ENCODE measurements at places on chromosomes 2 and 18.
A peak's percentile ranks its signal among the peaks of the same experiment; 100 is the strongest.

DNA sequence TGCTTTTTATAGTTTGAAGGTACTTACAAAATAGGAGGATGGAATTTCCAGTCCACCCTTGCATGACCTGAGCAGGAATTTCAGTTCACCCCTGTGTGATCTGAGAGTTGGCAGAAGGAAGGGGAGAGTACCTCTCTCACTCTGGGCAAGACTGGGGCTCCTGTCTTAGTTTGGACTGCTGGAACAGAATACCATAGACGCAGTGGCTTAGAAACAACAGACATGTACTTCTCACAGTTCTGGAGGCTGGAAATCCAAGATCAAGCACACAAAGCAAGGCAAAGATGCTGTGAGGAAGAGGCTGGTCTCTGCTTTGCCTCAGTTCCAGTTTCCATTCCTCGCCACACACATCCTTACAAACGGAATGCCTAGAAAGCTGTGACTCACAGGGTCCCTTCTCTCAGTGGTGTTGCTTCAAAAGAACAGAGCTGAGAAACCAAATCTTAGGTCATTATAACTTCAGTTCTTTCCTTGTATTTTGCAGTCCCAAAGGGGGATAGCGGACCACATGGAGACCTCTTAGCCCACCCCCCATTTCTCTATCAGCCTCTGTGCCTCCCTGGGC is 108.8 kb upstream of the HAAO start:
- DNase-seq, result no peak

DNA sequence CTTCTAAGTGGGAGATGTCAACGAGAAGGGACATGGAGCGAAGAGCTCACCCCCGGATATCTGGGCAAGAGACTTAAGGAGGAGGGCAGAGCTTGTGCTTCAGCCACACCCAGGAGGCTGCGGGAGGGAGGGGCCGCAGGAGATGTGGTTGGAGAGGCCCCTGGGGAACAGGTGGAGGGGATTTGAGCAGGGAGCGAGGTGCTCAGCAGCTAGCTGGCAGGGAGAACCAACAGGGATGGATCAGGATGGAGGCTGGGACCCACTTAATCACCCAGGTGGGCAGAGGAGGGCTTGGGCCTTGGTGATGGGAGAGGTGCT is 78.3 kb downstream of the MBP start:
- no peak for DNase-seq

DNA sequence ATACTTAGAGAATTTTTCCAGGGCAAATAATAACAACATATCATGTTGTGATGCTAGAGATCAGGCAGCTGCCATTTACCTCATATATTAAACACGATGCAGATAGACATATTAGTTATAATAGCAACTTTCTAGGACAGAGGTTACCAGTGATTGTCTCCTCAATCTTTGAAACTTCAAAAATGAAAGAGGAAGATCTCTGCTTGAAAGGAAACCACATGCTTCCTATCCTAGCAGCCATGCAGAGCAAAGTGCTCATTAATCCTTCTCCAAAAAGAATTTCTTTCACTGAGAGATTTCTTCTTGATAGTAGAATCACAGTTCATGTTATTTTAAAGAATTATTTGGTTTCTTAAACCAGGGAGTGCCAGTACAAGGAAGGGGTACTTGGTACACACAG is 317.2 kb downstream of the CPS1 start:
- no peak for DNase-seq

DNA sequence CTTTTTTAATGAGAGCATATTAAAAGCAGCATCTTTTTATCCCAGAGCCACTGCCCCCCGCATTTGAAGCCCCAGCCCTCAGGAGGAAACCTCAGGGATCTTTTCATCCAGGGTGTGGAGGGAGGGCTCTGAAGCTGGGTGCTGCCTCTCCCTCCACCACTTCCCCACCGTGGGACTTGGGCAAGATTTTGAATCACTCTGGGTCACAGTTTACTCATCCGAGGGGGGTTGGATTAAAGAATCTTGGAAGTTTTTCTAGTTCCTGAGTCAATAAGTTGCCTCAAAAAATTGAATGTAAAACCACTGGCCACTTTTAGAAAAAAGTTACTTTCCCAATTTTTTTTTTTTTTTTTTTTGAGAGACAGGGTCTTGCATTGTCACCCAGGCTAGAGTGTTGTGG is 62.0 kb upstream of the ANKRD44 start:
- no peak for DNase-seq

- DNase-seq, result no peak
Observed at GRCh38 chr2:125427721-125428315, 1228.1 kb upstream of the GYPC start.

GRCh38 chr2:157107877-157108276 is 149.6 kb upstream of the GALNT5 start:
- no peak for DNase-seq

GRCh38 chr2:73975731-73976130 is 9.0 kb upstream of the TET3 start:
- no peak for DNase-seq

- DNase-seq, result no peak
Observed at GRCh38 chr2:24571828-24572442, 80.9 kb downstream of the NCOA1 start.

- no peak for DNase-seq
Observed at GRCh38 chr18:25533218-25533617, 181.3 kb upstream of the ZNF521 start.

DNA sequence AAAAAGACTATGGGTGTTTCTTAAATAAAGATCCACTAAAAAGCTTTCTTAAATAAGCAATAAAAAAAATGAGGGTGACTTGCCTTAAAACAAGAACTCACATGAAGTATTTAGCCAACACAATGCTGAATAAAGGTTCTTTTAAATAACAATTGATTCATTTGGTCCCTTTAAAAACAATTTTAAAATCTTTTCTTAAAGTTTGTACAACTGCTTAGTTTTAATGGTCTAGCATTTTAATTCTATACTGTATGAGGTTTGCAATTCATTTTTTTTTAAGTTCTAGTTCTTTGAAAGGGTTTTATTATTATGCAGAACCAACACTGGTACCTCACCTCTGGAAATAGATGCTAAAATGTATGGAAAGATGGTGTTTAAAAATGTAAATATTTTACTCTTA is 1017.5 kb downstream of the LRP1B start:
- DNase-seq, result no peak

GRCh38 chr2:66697366-66697765 is 262.4 kb downstream of the MEIS1 start:
- DNase-seq, result no peak

- DNase-seq, result no peak
Observed at GRCh38 chr2:112253261-112253815, 1.5 kb downstream of the ZC3H8 start.

- no peak for DNase-seq
Observed at GRCh38 chr2:148167241-148167766, 146.4 kb downstream of the MBD5 start.

- no peak for DNase-seq
Observed at GRCh38 chr2:158755310-158756087, 39.6 kb upstream of the DAPL1 start.

DNA sequence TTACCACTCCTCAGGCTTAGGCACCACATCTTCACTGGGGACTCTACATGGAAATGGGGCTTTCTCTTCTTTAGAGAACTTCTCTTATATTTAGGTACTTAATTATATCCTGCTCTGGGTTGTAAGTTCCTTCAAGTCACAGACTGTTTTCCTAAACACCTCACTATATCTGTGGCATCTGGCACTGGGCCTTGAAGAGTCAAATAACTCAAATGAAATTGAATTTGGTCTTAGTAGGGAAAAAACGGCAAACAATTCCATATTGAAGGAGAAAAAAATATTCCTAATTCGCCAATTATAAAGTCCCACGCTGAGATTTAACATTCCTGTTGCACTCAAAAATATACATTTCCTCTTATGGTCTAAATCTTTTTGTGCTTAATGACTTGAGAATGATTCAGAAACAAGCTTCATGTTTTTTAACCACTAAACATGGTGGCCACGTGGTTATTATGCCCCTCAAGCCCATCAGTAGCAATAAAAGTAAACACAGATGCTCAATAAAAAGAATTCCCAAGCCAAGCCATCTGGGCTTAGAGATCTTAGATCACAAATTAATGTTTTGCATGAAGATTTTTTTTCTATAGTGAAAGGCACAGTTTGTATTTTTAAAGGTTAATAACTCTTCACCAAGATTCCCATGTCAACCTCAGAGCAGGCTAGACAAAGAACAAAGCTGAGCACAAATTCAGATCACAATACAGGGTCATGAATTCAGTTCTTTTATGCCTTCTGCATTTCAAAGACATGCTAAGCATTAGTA is 105.5 kb upstream of the SYT4 start:
- no peak for DNase-seq

DNA sequence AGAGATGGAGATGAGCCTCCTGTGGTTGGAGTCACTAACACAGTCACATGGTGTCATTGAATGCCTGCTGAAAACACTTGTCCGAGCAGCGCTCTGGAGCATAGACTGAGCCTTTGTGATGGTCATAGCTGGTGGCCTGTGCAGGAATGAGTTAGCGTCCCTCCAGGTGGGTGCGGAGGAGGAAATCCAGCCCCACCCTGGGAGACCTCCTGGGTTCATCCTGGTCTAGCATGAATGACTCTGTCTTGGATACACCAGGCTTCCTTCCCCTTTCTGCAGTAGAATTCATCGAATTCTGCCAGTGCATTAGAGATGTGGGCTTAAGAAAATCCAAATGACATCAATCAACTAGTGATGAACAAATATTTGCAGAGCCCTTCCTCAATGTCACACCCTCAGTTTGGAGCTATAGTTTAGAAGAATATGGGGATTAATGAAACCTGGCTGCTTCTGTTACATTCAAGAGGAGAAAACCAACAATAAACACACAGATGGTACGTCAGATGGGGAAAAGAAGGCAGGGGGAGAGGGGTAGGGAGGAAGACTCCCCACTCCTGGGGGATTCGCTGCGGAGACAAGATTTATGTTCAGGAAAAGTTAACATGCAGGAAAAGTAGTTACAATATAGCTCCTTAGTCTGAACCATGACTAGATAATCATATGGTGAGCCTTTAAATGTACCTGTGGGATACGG is 136.7 kb downstream of the DDX1 start:
- no peak for DNase-seq

- no peak for DNase-seq
Observed at GRCh38 chr2:215664847-215665525, 229.1 kb upstream of the FN1 start.

GRCh38 chr18:8151181-8151580 is 458.1 kb upstream of the RAB12 start:
- DNase-seq, result no peak

- no peak for DNase-seq
Observed at GRCh38 chr2:218327451-218328210, 29.0 kb upstream of the CATIP start.

GRCh38 chr2:225399504-225399903 is at the start of gene NYAP2:
NYAP2 (plus strand) TSS chr2:225399710; CDS start chr2:225408881, 9,171 bp downstream.
- DNase-seq, result no peak

- DNase-seq, result no peak
Observed at GRCh38 chr18:73270920-73271634, 403.3 kb upstream of the NETO1 start.

DNA sequence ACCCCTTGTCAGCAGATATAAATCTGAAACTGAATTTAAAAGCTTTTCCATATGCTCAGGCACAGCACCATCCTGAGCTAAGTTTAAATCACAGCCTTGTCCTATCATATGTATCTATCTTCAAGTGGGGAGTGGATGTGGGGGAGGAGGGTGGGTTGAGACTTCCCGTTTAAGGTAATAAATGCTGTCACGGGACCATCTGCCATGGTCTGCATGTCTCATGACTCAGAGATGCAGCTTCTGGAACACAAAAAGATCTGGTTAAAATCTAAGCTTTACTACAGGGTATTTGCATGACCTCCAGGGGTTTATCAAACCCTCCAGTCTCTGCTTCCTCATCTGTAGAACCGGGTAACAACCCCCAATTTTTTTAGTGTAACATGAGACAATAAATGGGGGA is 377.7 kb upstream of the ST6GAL2 start:
- no peak for DNase-seq

GRCh38 chr18:77127769-77128671 is 4.6 kb downstream of the MBP start:
- DNase-seq, result no peak

DNA sequence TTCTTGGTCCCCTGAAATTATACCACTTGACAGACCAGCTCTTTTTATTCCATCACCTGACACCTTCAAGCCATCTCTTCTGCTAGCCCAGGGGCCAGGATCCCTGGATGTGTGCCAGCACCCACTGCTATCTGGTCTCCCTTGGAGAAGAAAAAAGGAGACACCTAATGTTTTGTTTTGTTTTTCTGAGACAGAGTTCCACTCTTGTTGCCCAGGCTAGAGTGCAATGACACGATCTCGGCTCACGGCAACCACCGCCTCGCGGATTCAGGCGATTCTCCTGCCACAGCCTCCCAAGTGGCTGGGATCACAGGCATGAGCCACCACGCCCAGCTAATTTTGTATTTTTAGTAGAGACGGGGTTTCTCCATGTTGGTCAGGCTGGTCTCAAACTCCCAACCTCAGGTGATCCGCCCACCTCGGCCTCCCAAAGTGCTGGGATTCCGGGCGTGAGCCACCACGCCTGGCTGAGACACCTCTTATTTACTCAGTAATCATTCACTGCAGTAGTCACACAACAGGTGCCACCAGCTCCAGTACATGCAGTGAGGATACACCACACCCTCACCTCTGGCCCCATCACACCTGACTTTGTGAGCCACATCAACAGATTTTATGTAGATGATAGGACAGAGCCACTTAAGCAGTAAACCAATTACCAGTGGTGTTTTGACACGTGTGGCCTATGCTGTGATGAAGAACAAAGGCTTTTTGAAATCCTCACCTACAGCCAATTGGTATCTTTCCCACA is 42.8 kb upstream of the PCBP1 start:
- DNase-seq, result no peak

GRCh38 chr2:214902286-214902685 is 92.8 kb upstream of the BARD1 start:
- no peak for DNase-seq

DNA sequence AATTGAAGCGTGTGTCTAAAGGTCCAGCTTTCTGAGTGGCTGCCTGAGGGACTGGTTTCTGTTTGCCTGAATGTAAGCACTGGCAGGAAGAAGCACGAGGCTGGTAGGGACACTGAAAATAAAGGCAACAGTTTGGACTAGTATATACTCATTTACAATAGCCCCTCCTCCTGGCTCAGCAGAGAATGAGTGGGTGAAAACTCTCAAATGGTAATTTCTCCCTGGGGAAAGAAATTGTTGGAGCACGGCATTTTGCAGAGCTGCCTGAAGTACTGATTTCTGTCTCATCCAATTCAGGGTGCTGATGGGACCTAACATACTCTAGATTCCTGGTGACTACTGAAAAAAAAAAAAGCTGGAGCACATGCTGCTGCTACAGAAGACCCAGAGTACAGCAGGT is 17.3 kb upstream of the SPP2 start:
- DNase-seq, result no peak

GRCh38 chr2:204486805-204487204 is 58.5 kb upstream of the PARD3B start:
- no peak for DNase-seq

DNA sequence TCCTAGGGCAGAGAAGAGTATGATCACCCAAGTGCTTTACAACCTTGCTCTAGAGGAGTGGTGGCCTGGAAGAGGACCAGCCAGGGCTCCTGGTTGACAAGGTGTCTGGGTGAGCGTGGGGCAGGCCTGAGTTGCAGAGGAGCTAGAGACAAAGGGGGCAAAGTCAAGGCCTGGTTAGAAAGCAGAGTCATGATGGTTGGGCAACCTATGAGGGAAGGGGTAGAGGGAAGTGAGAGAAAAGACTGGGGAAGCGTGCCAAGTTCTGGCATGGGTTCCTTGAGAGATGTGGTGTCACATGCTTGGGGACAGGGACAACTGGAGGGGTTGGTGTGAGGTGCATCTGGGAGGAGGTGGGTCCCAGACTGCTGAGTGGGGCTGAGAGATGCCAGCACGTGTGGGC is 13.5 kb downstream of the ZFP36L2 start:
- no peak for DNase-seq

- peak; percentile 44 for DNase-seq
Observed at GRCh38 chr2:101473911-101474701, 806 bp downstream of the RFX8 start.

Measured in neural crest cell (in vitro differentiated cells).